ENCODE measurements at places on chromosomes 3 and 15. TPM values are rescaled to one million over a fixed set of nuclear protein-coding genes. Genes with fewer than 3 reads are reported as not detected.

The NEK4 gene
- total RNA-seq = 27.7 TPM

The LPP gene
- total RNA-seq = 487 TPM

The NEK10 gene
- total RNA-seq = not detected

The TAGLN3 gene
- total RNA-seq = not detected

The CLDN1 gene
- 7.0 TPM for total RNA-seq

The PARP6 gene
- 52.5 TPM for total RNA-seq

- H3K27ac ChIP-seq = no peak overlapping the region
- no peak overlapping the region for H3K4me3 ChIP-seq
- no peaks in the 10 kb centered on the region for H3K36me3 ChIP-seq
- no peaks in the 10 kb centered on the region for H3K27me3 ChIP-seq
- DNase-seq = no peak
- no peaks in the 10 kb centered on the region for H3K4me1 ChIP-seq
Observed at GRCh38 chr3:157226173-157226847, 66.4 kb upstream of the CCNL1 start.

GRCh38 chr3:162165346-162165745 is 668.7 kb downstream of the OTOL1 start:
- no peaks in the 10 kb centered on the region for H3K27me3 ChIP-seq
- no peak overlapping the region for H3K27ac ChIP-seq
- no peak overlapping the region for H3K4me3 ChIP-seq
- DNase-seq = no peak
- H3K36me3 ChIP-seq = no peaks in the 10 kb centered on the region

GRCh38 chr3:195384952-195385351 is 57.9 kb downstream of the ACAP2 start:
- H3K27ac ChIP-seq = no peak overlapping the region
- H3K36me3 ChIP-seq = peaks cover 17% of the 10 kb centered on the region
- H3K4me3 ChIP-seq = no peak overlapping the region
- H3K27me3 ChIP-seq = no peaks in the 10 kb centered on the region

- peak overlapping the region; percentile 97 for H3K27ac ChIP-seq
- H3K4me1 ChIP-seq = peaks cover 30% of the 10 kb centered on the region
- no peak overlapping the region for H3K4me3 ChIP-seq
- no peaks in the 10 kb centered on the region for H3K36me3 ChIP-seq
Observed at GRCh38 chr3:47783673-47784072, 2.0 kb upstream of the SMARCC1 start.

DNA sequence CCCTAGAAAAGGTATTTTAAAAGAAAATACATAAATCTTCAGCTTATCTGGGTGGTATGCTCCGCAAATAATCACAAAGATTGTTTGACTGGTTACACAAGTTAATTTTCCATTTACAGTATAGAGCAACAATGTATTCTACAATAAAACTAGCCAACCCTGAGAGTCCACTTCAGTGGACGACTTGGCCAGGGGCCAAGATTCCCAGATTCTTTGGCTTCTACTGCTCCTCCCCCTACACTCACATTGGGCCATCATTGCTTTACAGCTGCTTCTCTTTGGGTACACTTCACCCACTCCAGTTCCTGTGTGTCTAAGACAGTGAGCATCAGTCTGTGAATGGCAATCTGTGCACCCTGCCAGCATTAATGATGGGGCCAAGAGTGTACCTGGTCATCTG is 17.2 kb upstream of the PRICKLE2 start:
- H3K4me1 ChIP-seq = peaks cover 4% of the 10 kb centered on the region
- peaks cover 6% of the 10 kb centered on the region for H3K36me3 ChIP-seq
- DNase-seq = peak; percentile 36
- no peak overlapping the region for H3K4me3 ChIP-seq
- no peaks in the 10 kb centered on the region for H3K27me3 ChIP-seq

GRCh38 chr3:122886946-122887345 is 92.1 kb downstream of the SLC49A4 start:
- no peak for DNase-seq
- peaks cover 4% of the 10 kb centered on the region for H3K36me3 ChIP-seq
- H3K4me3 ChIP-seq = no peak overlapping the region
- H3K27me3 ChIP-seq = no peaks in the 10 kb centered on the region

DNA sequence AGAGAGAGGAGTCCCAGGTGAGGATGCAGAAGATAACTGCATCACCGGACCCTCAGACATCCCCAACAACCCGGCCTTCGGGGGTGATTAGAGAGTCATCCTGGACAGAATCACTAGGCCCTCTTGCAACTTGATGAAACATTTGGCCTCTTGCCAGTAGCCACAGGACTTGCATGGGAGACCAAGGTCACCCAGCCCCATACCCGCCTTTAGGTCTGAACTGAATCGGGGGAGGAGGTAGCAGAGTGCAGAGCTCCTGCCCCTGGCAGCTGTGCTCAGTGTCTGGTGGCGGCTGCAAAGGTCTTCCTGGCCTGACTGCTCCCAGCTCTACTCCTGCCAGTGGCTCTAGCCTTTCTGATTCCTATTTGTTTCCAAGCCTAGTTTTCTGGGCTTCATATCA is 12.4 kb downstream of the PIF1 start:
- H3K27ac ChIP-seq = no peak overlapping the region
- no peak overlapping the region for H3K4me3 ChIP-seq
- H3K27me3 ChIP-seq = no peaks in the 10 kb centered on the region

DNA sequence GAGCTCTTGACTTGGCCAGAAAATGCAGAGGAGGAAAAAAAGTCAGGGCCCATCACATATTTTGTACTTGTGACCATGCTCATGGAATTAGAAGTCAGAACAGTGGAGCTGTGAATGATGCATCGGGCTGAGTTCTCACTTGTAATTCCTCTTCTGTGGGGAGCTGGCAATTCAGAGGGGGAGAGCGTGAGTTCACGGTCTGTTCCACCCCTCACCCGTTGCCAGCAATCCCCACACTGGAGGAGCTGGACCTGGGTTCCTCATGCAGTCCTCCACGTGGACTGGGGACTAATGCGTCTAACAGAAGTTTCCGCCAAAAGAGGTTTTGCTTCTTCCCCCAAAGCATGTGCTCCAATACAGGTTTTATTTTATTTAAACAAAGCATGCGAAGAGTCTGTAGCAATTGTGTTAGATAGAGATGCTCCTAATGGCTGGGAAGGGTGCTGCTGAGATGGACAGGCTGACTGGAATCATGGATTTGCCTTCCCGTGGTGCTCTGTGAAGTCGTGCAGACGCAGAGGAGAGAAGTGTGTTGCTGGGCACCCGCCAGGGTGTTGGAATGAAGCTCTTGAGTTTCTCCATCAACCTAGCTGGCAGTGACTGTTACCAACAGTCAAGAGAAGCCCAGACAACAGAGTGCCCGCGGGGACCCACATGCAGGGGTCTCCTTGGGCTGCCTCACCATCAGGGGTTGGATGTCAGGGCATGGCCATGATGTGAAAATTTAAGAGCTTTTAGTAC is 77.4 kb upstream of the PCSK6 start:
- H3K4me1 ChIP-seq = no peaks in the 10 kb centered on the region
- H3K27me3 ChIP-seq = no peaks in the 10 kb centered on the region
- DNase-seq = no peak

- H3K4me1 ChIP-seq = peaks cover 24% of the 10 kb centered on the region
- DNase-seq = peak; percentile 82
- peak overlapping the region; percentile 51 for H3K4me3 ChIP-seq
- H3K27me3 ChIP-seq = peaks cover 84% of the 10 kb centered on the region
Observed at GRCh38 chr3:141052201-141053069, 1.3 kb downstream of the SPSB4 start.

DNA sequence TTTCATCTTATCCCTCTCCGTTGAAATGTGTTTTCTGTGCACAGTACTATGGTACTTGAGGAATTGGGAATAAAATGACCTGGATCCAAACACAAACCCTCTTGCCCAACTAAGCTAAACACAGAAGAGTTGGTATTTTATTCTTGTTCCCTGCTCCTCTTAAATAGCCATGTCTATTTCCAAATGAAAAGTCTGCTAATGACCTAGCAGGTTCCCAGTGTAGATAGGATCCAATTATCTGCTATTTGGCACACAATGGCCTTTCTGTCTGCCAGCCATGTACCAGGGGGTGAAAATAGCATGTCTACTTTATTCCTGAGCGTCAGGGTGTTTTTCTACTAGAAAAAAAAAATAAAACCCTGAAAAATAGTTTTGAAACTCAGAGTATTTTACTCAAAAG is 657.0 kb upstream of the NAALADL2 start:
- H3K27me3 ChIP-seq = no peaks in the 10 kb centered on the region
- no peak for DNase-seq
- no peak overlapping the region for H3K27ac ChIP-seq
- H3K4me3 ChIP-seq = no peak overlapping the region

DNA sequence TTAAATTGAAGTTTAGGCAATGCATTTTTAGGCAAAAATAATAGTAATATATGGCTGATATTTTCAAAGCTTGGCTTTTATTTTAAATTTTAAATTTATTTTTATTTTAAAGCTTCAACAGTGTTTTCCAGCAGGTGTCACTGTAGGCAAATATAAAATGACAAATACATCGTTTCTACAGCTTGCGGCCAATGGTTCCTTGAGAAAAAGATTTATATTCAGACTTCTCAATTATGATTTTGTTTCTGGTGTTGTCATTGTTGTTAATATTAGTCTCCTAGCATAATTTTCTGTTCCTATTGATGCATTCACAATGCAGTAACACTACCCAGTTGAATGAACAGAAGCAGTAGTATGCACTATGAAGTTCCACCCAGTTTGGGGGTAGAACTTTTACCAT is 220.7 kb upstream of the DNAJC19 start:
- DNase-seq = no peak
- no peaks in the 10 kb centered on the region for H3K36me3 ChIP-seq
- H3K4me1 ChIP-seq = no peaks in the 10 kb centered on the region
- H3K27ac ChIP-seq = no peak overlapping the region

- DNase-seq = no peak
- H3K4me1 ChIP-seq = no peaks in the 10 kb centered on the region
- H3K36me3 ChIP-seq = no peaks in the 10 kb centered on the region
- H3K27me3 ChIP-seq = no peaks in the 10 kb centered on the region
Observed at GRCh38 chr15:93319121-93319814, 230.3 kb upstream of the RGMA start.

GRCh38 chr3:15629860-15630597 is 28.5 kb downstream of the BTD start:
- peaks cover 52% of the 10 kb centered on the region for H3K4me1 ChIP-seq
- no peaks in the 10 kb centered on the region for H3K36me3 ChIP-seq
- peak overlapping the region; percentile 61 for H3K27ac ChIP-seq
- DNase-seq = peak; percentile 63

GRCh38 chr3:55893045-55893664 is 406.0 kb upstream of the WNT5A start:
- H3K36me3 ChIP-seq = no peaks in the 10 kb centered on the region
- no peaks in the 10 kb centered on the region for H3K4me1 ChIP-seq
- no peak overlapping the region for H3K27ac ChIP-seq
- peaks cover under 1% of the 10 kb centered on the region for H3K27me3 ChIP-seq

DNA sequence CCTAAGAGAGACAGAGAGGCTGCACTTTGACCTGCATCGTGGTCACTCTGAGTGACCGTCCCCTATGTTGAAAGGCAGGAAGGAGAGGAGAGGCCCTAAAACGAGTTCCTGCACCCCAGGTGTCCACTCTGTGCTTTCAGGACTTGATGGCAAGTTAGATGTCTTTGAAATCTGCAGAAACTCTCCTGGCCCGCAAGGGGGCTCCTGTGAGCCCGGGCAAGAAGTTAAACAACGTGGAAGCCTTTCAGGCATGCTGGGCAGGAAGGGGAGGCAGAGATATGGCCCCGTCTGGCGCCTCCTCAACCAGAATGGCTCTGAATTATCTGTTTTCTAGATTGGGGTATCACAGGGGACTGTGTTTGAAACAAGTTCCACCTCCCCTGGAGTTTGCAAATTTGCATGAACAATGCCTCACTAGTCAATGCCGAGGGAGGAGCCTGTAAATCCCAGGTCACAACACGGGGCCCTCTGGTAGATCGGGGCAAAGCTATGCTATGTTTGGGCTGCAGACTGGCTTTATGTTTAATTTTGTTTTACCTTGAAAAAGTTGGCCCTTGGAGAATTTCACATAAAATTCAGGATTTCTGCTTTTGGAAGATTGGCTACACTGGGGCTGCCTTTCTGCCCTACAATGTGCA is 9.8 kb downstream of the CTXND1 start:
- no peak overlapping the region for H3K27ac ChIP-seq
- DNase-seq = peak; percentile 49
- H3K36me3 ChIP-seq = no peaks in the 10 kb centered on the region
- H3K27me3 ChIP-seq = no peaks in the 10 kb centered on the region

DNA sequence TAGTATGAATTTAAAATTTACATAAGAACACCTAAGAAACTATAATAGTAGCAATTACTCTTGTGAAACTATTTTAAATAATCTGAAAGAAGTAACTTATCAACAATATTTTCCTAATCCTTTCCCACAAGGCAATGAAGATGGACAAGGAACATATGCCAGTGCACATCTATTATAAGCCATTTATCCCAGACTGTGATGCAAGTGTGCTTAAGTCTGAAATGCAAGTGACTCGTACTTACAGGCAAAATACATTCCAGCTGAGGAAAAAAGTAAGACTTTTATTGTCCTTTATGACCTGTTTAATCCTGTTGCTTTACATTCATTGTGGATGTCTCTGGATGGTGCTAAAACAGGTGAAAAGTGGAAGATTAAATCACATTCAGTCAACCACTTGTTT is 709.4 kb downstream of the ZNF385D start:
- H3K4me3 ChIP-seq = no peak overlapping the region
- DNase-seq = no peak
- no peaks in the 10 kb centered on the region for H3K4me1 ChIP-seq
- H3K27ac ChIP-seq = no peak overlapping the region
- H3K27me3 ChIP-seq = no peaks in the 10 kb centered on the region
- no peaks in the 10 kb centered on the region for H3K36me3 ChIP-seq

DNA sequence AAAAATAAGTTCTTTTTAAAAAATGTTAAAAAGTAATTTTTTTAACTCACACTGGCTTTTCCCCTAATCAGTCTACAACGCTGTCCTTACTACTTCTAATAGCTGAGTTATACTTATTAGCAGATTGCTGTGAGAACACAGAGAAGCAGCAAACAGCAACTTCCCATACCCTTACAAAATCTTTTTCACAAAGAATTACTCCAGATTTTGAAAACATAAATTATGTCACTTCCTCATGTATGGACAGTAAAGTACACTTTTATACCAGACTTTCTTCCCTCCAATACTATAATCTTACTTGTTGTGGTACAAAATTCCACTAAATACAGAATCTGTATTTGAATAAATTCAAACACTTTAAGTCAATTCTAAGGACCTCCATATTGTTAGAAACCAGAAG is 2.1 kb downstream of the PHC3 start:
- peak overlapping the region; percentile 76 for H3K4me3 ChIP-seq
- no peak for DNase-seq
- peak overlapping the region; percentile 97 for H3K27ac ChIP-seq
- H3K36me3 ChIP-seq = peaks cover 42% of the 10 kb centered on the region

DNA sequence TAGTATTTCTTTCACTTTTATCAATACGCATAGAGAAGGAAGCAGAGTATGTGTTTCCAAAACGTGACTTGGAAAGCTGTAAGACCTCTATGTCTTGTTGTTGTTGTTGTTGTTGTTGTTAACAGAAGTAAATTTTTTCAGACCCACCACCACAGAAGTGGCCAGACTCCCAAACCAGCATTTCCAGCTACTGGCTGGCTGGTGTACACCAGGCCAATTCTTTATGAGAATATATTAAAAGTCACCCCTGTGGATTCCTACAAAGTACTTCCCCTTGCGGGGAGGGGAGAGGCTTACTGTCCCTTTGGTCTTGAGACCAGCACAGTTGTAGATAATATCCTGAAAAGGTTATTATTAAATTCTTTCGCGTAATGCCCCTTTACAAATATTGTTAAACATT is 1.6 kb upstream of the FOXP1 start:
- no peaks in the 10 kb centered on the region for H3K27me3 ChIP-seq
- DNase-seq = peak; percentile 41
- peak overlapping the region; percentile 95 for H3K27ac ChIP-seq
- no peaks in the 10 kb centered on the region for H3K36me3 ChIP-seq
- peak overlapping the region; percentile 80 for H3K4me3 ChIP-seq

Measured in stomach (tissue), 19 donors.